ENCODE measurements at places on chromosomes 13 and 19.

GRCh38 chr13:112441779-112442310 is 65.7 kb downstream of the SPACA7 start:
- DNase-seq, result no peak

GRCh38 chr19:5575590-5575989 is 7.8 kb upstream of the TINCR start:
- DNase-seq, result no peak

DNA sequence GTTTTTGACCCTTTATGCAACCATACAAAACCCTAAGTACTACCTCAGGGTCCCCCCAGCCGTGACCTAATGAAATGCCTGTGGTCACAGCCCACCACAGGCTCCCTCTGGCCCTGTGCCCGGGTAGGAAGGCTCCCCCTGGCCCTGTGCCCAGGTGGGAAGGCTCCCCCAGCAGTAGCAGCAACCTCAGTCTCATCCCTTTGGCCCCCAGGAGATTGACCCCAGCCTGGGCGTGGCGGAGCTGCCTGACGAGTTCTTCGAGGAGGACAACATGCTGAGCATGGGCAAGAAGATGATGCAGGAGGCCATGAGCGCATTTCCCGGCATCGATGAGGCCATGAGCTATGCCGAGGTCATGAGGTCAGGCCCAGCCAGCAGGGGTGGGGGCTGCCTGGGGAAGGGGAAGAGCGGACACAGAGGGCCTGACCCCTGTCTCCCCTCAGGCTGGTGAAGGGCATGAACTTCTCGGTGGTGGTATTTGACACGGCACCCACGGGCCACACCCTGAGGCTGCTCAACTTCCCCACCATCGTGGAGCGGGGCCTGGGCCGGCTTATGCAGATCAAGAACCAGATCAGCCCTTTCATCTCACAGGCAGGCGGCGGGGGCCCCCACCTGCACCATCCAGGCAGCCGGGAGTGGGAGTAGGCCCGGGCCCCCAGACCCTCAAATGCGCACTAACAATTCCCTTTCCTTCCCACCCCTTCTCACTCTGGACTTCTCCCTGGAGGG is 6.3 kb upstream of the BEST2 start:
- no peak for DNase-seq

DNA sequence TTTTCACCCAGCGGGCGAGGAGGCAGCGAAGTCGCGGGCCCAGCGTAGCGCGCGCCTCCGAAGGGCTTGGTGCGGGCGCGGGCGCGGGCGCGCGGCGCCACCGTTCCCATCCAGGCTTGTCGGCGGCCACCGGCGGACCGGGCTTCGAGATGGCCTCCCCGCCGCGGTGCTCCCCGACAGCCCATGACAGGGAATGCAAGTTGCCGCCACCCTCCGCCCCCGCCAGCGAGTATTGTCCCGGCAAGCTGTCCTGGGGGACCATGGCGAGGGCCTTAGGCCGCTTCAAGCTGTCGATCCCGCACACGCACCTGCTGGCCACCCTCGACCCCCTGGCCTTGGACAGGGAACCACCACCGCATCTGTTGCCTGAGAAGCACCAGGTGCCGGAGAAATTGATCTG is at the start of gene WDR88:
Gene WDR88, plus strand, starts transcription at position 94 of the 400 bp plus-strand sequence. Its CDS starts 56 bp downstream, at position 150.
- no peak for DNase-seq

Data from Karpas-422 (cell line).